Brain pericyte (primary cell): ENCODE measurements at places on chromosomes 11 and 22.
A peak's percentile ranks its signal among the peaks of the same experiment; 100 is the strongest.

DNA sequence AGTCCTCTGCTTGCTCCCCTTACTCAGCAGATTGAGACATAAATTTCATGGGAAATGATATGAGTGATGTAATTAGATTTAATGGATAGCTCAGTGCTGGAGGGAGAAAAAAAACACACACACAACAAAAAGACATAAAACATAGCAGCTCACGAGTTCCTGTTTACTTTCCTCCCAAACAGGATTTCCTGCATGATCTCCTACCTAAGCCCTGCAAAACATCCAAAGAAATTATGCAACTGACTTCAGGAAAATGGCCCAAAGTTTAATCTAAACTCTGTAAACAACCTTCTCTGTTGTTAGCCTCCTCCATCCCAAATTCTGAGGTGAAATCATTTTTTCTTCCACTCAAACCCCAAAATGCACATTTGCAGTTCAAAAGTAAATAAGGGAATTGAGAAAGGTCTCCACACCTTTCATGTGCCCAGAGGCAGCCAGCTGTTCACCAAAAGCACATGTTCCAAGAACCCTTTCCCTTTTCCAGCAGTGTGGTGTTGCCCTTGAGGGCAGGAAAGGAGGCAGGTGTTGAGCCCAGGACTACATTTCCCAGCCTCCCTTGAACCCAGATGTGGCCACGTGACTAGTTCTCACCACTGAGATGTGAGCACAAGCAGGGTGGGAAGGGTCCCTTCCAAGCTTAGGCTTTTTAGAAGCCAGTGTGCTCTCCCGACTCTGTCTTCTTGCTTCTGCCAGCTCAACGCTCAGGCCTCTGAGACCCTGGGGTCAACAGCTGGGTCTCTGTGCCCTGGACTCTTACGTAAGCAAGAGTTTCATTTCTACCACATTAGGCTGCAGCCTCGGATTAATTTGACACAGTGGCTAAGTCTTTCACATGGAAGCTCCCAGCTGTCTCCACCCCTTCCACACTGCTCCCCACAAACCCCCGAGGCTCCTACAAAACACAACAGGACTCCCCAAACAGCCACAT, 301.2 kb downstream of the CTTN start:
- no peak for DNase-seq

DNA sequence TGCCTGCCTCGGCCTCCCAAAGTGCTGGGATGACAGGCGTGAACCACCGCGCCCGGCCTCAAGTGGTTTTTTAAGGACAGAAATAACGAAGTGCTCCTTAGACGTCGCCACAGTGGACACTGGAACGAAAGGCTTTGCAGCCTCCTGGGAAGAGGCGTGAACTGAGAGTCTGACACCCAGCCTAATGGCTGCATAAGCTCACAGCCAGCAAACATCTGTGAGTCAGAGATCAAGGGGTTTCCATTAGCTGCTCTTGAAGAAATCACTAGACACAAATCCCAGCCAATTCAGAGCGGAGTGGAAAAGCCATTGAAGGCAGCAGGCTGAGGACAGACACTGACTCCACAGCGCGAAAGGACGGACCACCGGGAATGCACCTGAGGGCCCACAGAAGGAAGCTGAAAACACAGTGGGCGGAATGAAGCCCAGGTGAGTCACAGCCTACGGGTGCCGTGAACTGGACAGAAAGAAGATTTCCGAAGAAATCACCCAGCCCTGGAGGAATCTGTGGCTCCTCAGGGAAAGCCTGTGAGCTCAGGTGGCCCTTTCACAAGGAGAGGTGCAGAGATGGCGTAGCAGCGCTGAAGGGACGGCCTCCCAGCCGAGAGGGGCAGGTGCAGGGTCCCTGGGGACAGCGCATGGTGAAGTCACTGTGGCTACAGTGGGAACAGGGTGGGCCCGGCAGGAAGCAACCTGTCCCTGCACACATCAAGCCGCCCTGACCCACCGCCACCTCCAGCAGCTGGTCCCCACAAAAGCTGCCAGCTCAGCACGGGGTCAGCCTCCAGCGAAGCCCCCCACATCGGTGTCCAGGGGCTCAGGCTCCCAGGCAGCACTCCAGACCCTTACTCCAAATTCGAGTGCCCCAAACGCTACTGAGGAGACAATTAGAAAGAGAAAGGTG, 11.6 kb downstream of the LMNTD2 start:
- no peak for DNase-seq

GRCh38 chr11:134483857-134484256, 71.8 kb upstream of the B3GAT1 start:
- no peak for DNase-seq

DNA sequence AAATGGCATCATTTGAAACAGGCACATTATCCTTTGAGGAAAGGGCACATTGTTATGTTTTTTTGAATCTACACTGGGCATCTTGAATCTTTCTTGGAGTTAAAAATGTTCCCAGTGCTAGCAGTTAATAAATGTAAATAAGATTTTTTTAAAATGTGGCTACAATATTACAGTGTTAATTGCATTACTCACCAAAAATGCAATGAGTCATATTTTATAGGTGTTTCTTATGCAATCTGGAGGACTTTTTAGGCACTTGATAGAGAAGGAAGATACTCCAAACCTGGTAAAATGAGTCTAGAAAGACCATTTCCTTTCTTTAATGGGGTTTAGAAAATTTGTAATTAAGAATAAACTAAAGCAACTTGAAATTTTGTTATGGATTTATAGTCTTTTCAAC, 238.0 kb downstream of the METTL15 start:
- DNase-seq: no peak

DNA sequence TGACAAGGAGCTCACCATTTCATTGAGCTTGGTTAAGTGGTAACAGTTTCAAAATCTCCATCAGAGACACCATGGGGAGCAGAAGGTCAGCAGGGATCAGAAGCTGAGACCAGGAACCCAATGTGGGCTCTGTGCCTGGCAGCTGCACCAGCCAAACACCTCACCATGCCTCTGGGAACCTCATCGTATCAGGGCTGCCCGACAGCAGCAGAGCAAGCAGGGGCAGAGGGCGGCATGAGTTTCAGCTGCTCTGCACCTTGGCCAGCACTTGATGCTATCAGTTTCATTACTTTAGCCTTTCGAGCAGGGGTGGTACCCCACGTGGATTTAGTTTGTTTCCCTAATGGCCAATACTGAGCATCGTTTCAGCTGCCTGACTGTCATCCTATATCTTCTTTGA, 77.8 kb downstream of the DGCR2 start:
- DNase-seq: no peak

DNA sequence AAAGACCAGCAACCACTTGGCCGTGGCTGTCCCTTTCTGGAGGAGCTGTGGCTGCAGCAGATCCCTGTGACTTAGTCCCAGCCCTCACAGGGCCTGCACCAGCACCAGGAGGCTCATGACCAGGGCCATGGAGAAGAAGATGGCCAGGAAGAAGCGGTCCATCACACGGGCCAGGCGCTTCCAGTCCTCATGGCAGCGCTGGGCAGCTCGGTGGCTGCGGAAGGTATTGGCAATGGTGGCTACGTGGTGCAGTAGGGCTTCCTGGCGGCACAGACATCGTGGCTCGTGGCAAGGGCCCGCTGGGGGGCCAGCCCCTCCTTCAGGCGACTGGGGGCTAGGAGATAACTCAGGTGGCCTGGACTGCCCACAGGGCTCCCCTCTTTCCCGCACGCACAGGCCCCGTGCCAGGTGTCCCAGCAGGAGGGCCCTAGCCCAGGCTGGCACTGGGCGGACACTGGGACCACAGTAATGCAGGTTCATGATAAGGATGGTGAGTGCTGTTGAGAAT, 5.1 kb downstream of the CHRNA10 start:
- DNase-seq: no peak

GRCh38 chr22:28900379-28900925, 17.1 kb downstream of the ZNRF3 start:
- DNase-seq: no peak

DNA sequence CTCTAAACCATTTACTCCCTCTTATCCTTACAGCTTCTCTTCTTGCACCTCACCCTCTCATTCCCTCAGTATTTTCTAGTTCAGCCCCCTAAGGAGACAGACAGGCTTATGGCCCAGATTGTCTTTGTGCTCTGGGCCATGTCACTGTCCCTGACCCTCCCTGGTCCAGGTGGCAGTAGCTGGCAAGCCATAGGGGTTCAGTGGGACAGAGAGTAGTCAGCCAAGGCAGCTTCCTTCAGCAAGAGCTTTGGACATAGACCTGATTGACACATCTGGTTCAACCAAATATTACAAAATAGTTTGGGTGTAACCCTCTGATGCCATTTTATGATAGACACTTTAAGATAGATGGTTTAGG, 53.9 kb downstream of the NCAM1 start:
- no peak for DNase-seq

DNA sequence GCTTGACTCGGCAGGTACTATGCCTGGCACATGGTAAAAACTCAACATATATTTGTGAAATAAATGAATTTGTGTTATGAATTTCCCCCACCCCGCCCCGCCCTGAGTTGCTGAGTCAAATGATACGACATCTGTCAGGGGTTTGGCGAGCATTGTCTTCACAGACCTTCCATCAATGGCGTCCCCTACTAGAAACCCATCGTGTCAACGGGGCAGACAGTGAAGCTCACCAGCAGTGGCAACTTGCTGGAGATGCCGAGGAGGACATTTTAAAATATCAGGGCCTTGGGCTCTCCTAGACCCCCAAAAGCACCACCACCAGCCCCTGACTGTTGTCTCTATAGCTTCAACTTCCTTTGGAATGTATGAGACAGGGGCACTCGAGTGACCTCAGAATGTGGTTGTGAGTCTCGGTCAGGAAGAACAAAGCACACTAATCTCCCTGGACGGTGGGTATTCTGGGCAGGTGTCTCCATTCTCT, 761 bp upstream of the NXF1 start:
- DNase-seq: no peak

GRCh38 chr11:71568704-71569349, 3.5 kb downstream of the KRTAP5-10 start:
- no peak for DNase-seq

- peak; percentile 58 for DNase-seq
These were observed 51.4 kb downstream of the JAM3 start for GRCh38 chr11:134120143-134120850.

DNA sequence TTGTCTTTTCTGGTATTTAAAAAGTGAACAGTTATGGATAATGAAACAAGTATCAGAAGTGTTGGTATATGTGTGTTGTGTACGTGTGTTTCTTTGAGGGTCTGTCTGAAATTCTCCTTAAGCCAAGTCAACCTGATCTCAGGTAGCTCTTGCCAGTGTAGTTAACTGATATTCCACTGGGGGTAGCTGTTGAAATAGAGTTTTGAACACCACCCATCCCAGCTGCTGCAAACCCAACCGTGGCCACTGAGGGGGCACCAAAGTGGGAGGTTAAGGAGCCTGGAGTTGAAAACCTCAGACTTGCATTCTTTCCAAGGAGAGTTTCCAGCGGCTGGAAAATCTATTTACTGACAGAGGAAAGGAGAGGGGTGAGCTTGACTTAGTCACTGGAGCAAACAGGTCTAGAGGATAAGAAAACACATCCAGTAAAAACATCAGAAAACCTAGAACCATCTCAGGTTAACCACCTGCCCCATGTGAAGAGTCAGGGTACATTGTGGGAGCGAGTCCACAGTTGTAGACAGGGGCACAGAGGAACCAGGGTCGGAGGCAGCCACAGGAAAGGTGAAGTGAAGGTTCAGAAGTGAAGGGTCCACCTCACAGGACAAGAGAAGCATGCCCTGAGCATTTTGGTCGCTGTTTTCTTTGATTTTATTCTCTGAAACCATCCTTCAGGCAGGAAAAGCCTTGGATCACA, 8.8 kb upstream of the CUL5 start:
- DNase-seq: no peak

DNA sequence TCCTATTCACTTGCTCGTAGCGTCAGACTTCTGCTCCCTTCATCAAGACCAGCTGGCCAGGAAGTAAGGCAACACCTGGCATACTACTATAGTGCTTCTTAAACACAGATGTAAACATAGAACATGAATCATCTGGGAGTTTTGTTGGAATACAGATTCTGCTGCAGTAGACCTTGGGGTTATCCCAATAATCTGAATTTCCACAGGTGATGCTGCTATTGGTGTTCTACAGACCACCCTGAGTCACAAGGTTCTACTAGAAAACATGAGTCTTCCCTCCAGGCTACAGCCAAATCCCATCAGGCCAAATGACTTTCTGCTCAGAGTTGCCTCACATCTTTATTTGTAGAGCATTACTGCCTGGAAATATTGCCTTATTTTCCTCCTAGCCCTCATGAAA, 175.2 kb downstream of the NELL1 start:
- no peak for DNase-seq

GRCh38 chr11:34614344-34615104, 6.4 kb upstream of the EHF start:
- DNase-seq: no peak

DNA sequence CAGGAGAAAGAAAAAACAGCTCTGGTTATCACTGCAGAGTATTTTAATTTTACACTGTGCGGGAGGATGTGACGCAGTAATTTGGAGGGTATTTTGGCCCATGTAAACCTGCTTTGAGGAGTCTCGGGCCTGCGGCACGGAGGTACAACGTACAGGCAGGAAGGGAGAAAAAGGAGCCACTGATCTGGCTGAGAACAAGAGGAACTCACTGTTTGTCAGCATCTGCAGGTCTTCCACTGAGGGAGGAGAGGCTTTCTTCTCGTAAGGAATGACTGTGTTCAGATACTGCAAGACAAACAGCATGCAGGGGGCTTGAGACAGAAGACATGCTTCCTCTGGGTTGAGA, 44.0 kb downstream of the FEZ1 start:
- DNase-seq: no peak

DNA sequence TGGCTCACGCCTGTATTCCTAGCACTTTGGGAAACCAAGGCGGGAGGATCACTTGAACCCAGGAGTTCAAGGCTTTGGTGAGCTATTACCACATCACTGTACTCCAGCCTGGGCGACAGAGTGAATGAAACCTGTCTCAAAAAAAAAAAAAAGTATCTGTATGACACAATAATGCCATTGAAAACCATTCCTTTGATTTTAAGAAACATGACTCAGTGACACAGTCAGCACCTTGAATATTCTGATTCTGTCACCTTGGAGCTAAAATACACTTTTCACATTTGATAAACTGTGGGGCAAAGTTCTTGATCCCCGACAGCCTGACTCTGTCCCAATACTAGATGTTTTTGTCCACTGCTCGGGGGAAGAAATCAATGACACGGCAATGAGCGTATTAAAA, 16.7 kb upstream of the ELFN2 start:
- no peak for DNase-seq

DNA sequence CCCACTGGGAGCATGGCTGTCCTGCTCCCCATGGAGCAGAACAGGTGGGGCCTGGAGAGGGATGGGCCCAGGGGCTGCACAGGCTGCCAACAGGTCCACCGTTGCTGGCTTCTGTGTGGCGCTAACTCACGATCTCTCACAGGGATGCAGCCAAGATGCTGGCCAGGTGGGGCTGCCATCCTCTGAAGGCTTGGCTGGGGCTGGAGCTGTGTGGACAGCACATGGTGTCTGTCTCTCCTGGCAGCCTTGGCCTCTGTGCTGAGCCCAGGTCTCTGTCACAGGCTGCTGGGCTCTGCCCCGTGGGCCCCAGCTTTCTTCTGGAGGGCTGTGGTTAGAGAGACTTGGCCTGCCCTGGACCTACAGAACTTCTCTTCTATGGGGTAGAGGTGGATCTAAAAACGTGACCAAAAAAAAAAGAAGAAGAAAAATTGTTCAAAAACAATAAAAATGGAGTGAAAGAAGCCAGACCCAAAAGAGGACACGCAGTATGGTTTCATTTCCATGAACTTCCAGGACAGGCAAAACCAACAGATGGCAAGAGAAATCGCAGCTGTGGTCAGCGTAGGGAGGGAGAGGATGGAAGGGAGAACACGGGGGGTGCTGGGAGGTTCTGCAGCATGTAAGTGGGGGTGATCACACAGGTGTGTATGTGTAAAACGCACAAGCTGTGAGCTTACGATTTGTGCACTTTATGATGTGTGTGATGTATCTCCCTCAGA, 12.2 kb downstream of the PARVG start:
- no peak for DNase-seq

GRCh38 chr22:23224846-23225245, 44.5 kb downstream of the BCR start:
- no peak for DNase-seq
